ENCODE measurements at places on chromosomes 12 and 14. TPM values are rescaled to one million over a fixed set of nuclear protein-coding genes. Genes with fewer than 3 reads are reported as not detected.

Gene TROAP
- 13.0 TPM for total RNA-seq

Gene C12orf54
- total RNA-seq = not detected

Gene TCL1B
- total RNA-seq = 0.23 TPM

Gene PTHLH
- 0.99 TPM for total RNA-seq
